Activated CD4-positive, alpha-beta T cell treated with anti-CD3 and anti-CD28 coated beads for 24 hours (primary cell): ENCODE measurements at places on chromosomes 3 and 15.

GRCh38 chr3:180382638-180383180 is 219.3 kb upstream of the TTC14 start:
- no peak for DNase-seq

DNA sequence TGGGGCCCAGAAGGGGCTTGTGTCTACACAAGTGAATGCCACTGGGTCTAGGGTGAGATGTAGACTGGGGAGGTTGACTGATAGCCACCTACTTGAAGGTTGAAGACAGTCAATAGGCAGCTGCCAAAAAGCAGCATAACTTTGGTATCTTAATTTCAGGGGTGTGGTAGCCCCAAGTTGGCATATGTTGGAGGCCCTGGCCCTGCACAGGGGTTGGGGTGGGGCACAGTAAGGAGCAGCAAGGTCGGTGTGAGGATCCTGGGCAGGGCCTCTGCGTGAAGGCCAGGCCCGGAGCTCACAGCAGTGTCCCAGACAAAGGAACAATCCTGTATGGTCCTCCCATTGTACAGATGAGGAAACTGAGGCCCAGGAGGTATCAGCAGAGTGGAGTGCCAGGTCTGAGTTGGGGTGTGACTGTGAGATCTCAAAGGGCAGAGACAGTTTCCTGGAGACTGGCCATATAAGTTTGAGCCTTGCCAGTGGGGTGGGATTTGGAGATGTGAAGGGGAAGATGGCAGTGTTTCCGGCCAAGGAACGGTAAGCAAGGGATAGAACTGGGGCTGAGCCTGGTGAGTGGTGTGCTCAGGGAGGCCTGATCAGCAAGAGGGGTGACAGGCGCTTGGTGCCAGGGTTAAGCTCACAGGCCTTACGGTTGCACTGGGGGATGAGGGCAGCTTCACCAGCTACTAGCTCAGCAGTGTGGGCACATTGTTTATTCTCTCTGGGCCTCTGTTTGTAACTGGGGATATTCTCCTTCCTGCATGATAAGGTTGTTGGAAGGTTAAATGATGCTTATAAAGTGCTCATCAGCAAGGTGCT is 1.7 kb downstream of the KLHL40 start:
- no peak for DNase-seq

- no peak for DNase-seq
Measured at GRCh38 chr3:127168271-127168670, 24.7 kb upstream of the PRR23E start.

DNA sequence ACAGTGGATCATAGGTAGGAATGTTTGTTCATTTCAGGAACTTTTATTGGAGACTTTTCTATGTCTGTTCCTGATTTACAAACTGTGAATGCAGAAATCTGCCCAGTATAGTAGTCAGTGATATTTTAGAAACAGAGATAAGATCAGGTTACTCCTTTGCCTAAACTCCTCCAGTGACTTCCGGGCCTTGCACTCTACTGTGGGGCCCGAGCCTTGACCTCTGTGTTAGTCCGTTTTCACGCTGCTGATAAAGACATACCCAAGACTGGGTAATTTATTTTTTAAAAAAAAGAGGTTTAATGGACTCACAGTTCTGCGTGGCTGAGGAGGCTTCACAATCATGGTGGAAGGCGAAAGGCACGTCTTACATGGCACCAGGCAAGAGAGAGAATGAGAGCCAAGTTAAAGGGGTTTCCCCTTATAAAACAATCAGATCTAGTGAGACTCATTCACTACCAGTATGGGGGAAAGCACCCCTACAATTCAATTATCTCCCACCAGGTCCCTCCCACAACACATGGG is 127.1 kb downstream of the DNAJB8 start:
- no peak for DNase-seq

GRCh38 chr3:134829721-134830120 is 34.7 kb downstream of the EPHB1 start:
- DNase-seq: no peak

DNA sequence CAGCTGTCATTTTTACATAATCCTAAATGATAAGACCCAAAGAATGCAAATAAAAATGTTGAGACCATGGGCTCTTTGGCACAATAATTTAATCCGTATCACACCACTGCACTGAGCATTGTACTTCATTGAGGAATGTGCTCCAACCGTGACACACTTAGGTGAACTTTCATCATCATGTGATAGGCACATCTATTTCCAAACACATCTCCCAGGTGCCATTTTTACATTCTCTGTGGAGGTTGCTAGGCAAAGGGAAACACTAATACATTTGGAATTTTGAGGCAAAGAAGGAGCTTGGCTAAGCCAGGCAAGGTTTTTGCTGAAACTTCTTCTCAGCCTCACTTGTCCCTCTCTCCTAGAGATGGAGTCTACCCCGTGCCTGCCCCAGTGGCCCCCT is 68.7 kb downstream of the LRTM1 start:
- no peak for DNase-seq

GRCh38 chr3:101809178-101810021 is 30.4 kb downstream of the NXPE3 start:
- no peak for DNase-seq

DNA sequence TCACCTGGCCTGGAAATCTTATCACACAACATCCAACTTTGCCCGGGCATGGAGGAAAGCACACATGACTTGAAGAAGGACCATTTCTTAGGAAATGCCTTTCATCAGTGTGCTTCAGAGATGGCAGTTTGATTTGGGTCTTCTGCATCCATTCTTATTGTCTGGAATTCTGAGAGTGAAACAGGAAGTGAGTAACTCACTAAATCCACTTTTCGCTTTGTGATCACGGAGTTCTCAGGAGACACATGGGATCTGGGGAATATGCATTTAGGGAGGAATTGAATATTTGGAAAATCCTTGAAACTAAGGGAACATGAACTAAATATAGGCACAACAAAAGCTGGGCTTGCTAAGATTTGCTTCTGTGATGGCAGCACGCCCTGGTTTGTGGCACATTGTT is 212.5 kb upstream of the FEZF2 start:
- DNase-seq: no peak

- no peak for DNase-seq
Measured at GRCh38 chr15:56053046-56053400, 59.6 kb upstream of the NEDD4 start.

GRCh38 chr3:198107840-198108734 is 148.1 kb downstream of the LMLN start:
- DNase-seq: no peak

DNA sequence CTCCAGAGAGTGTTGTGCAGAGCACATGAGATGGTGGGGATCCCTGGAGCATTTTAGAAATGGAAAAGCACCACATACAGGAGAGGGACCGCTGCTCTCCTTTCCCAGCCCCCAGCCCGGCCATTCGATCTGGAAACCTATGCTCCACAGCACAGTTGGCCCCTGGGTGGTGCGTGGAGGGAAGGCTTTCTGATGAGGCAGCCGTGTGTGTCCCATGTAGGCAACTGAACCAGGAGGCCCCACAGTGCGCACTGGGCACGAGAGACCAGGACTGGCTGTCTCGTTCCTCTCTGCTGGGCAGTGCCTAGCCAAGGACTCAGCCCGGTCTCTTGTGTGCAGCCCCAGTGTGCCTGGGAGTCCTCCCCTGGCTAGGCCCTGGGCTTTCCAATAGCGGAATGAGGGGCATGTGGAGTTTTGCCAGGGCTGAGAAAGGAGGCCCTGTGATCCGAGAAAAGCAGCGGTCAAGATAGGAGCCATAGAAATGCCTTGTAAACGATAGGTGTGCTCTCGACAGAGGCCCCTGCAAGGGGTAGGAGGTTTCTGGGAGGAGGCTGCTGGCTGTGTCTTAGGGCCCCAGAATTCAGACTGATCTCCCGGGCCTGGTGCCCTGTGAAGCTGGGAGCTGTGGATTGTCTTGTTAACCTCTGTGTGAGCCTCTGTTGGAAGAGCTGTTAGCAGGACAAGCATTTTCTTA is 39.0 kb downstream of the CHDH start:
- no peak for DNase-seq

DNA sequence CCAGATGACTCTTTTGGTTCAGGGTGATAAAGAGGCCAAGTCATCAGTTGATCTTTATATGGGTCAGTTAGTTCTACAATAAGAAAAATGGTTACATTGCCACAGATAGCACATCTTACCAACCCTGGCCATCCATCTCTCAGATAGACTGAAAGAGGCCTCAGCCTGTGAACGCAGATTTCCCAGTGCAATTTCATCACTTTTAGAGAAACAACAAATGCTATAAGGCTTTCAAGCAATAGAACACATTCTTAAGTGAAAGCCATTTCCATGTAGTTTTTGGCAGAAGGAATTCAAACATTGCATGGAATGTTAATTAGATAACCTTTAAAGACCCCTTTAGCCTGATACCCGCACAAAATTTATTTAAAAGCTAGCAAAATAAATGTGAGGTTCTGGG is 200.6 kb upstream of the ZBTB20 start:
- no peak for DNase-seq

GRCh38 chr15:78364233-78364632 is 24.1 kb downstream of the CRABP1 start:
- DNase-seq: no peak

- no peak for DNase-seq
Measured at GRCh38 chr3:87161013-87161412, 66.1 kb upstream of the CHMP2B start.

GRCh38 chr15:99682455-99682854 is 50.8 kb downstream of the LYSMD4 start:
- no peak for DNase-seq

DNA sequence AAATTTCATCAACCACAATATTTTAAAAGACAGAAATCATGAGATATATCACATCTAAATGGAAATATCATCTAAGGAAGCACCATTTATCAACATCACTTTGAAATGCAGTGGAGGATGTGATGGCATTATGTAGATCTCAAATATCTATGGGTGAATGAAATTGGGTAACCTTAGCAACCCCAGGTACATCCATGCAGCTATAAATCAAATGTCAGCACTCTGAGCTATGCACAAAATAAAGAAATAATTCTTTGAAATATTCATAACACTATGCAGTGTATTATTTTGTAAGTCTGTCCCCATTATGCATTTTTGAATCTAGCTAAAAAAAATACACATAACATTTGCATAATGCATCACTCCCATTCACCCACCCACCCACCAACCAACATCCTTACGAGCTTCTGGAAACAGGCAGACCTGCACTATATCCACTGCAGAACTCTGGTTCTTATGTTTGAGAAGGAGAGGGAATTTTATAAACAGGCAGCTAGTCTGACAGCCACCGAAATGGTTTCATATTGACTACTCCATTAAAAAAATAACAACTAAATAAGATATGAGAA is 186.8 kb downstream of the SHOX2 start:
- DNase-seq: no peak

DNA sequence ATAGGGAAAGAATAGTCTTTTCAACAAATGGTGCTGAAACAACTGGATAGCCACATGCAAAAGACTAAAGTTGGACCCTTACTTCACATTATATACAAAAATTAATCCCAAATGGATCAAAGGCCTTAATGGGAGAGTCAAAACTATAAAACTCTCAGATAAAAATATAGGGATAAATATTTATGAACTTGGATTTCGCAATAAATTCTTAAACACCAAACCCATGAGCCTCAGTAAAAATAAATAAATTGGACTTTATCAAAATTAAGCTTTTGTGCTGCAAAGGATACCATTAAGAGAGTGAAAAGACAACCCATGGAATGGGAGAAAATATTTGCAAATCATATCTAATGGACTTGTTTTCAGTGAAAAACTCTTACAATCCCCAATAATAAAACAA is 18.7 kb upstream of the TOP2B start:
- DNase-seq: no peak

DNA sequence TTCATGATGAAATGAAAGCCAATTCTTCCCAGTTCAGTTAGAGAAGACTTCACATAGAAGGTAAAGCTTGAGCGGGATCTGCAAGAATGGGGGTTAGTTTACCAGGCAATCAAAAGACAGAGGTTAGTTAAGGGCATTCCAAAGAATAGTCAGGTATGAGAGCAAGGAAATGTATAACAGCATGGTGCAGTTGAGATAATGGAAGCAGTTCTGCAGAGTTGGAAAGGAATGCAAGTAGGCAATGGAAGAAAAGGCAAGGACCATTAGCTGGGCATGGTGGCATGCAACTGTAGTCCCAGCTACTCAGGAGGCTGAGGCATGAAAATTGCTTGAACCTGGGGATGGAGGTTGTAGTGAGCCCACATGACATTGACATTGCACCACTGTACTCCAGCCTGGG is 55.0 kb downstream of the LSAMP start:
- no peak for DNase-seq

DNA sequence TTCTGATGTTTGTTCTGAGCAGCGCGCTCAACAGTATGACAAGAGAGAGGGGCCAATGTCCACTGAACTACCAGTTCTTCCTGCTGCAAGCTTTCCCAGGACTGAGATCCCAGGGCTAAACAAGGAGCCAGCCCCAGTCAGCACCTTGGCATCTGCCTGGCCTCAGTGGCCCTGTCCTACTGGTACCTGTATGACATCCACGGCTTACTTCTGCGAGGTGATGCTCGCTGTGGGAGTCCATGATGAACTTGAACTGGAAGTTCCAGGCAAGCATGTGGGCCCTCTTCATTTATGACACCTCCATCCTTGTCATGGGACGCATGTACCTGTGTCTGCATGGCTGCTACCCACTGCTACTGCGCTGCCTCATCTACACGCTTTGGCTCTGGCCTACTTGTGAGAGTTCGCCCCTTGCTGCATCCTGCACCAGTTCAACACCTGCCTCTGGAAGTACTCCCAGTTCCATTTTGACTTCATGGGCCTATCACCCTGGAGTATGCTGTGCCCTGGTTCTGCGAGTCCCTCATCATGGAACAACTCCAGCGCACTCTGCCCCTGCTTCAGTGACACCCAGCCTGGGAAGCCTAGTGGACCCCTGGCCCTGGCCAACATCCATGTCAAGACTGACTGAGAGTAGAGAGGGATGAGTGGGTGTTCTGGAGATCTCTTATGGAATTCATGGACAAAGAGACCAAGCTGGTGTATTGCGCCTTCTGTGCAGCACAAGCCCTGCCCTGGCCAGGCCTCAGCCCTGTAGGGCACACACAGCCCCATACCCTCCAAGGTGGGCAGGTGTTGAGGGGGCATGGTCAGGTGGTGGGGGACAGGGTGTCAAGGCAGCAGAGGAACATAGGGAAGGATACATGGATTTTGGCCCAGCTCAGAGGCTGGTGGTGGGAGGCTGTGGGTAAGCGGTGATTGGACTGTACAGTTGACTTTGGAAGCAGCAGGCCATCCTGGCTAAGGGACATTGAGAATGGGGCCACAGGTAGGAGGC is 246.8 kb downstream of the NLGN1 start:
- DNase-seq: no peak

DNA sequence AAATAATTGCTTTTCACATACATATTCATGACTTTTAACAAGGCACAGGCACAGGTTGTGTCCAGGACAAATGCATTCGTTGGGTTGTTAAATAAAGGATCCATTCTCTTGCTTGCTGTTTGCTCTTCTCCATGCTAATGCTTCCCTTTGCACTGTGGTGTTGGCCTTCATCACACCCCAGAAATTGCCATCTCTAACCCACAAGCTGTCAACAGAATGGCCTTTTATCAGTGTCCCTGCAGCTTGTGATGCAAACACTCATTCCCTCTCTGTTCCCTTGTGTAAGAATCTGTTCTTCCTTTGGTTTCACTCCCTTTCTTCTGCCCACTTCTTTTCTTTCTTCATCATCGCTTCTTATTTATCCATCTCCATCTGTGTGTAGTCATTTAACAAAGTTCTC is 72.2 kb downstream of the SLC7A14 start:
- DNase-seq: no peak
